Myometrial cell (primary cell): ENCODE measurements at places on chromosomes 13 and 19. TPM values are rescaled to one million over a fixed set of nuclear protein-coding genes. Genes with fewer than 3 reads are reported as not detected.

MADCAM1 gene
- 0.18 TPM in 1 of 2 replicates, not detected in the other for total RNA-seq

CLDND2 gene
- not detected in 2 replicates for total RNA-seq

ZIC5 gene
- total RNA-seq = not detected in 2 replicates

ZNF610 gene
- 1.2 and 2.9 TPM in 2 replicates for total RNA-seq

PCDH20 gene
- total RNA-seq = not detected in 2 replicates

PSG3 gene
- total RNA-seq = not detected in 2 replicates

RFX1 gene
- 3.7 and 6.7 TPM in 2 replicates for total RNA-seq

SHISA7 gene
- total RNA-seq = not detected in 2 replicates

POMP gene
- total RNA-seq = 119 and 180 TPM in 2 replicates

SIAH3 gene
- total RNA-seq = under 0.01 TPM in 1 of 2 replicates, not detected in the other

ZNF493 gene
- 0.58 and 8.3 TPM in 2 replicates for total RNA-seq

SLC7A9 gene
- not detected in 2 replicates for total RNA-seq

KASH5 gene
- total RNA-seq = not detected in 2 replicates

FGF14 gene
- 1.2 and 1.9 TPM in 2 replicates for total RNA-seq

VSTM1 gene
- not detected in 2 replicates for total RNA-seq

CPAMD8 gene
- total RNA-seq = 0.71 and 2.6 TPM in 2 replicates

ANKRD24 gene
- 0.18 and 0.58 TPM in 2 replicates for total RNA-seq

ZIM2 gene
- total RNA-seq = not detected in 2 replicates

TICAM1 gene
- 0.29 and 4.1 TPM in 2 replicates for total RNA-seq

ZNF606 gene
- 1.7 and 6.4 TPM in 2 replicates for total RNA-seq

KCNN4 gene
- total RNA-seq = 0.89 and 1.7 TPM in 2 replicates

MAP4K1 gene
- 1.2 TPM in 1 of 2 replicates, not detected in the other for total RNA-seq

RASIP1 gene
- total RNA-seq = 4.1 and 6.3 TPM in 2 replicates

ADGRE2 gene
- 1.7 and 6.6 TPM in 2 replicates for total RNA-seq

TPTE2 gene
- total RNA-seq = not detected in 2 replicates

C19orf81 gene
- total RNA-seq = not detected in 2 replicates

OVOL3 gene
- total RNA-seq = not detected in 2 replicates

CGB1 gene
- total RNA-seq = not detected in 2 replicates

ETV2 gene
- total RNA-seq = 1.4 TPM in 1 of 2 replicates, not detected in the other

ANKLE1 gene
- total RNA-seq = under 0.01 and 0.29 TPM in 2 replicates

CFAP97D2 gene
- not detected in 2 replicates for total RNA-seq

VSIG10L gene
- total RNA-seq = 0.29 and 0.35 TPM in 2 replicates

FCAR gene
- total RNA-seq = not detected in 2 replicates

CAPN12 gene
- total RNA-seq = 0.29 and 0.35 TPM in 2 replicates

PSPC1 gene
- total RNA-seq = 37.9 and 48.7 TPM in 2 replicates

ZNF625 gene
- total RNA-seq = 1.2 and 3.5 TPM in 2 replicates

PABPC3 gene
- total RNA-seq = under 0.01 TPM in 1 of 2 replicates, not detected in the other

TCF3 gene
- total RNA-seq = 93.0 and 101 TPM in 2 replicates

CD209 gene
- not detected in 2 replicates for total RNA-seq

ATP4A gene
- not detected in 2 replicates for total RNA-seq

TDRD12 gene
- total RNA-seq = under 0.01 and 0.53 TPM in 2 replicates

IGSF23 gene
- 3.7 TPM in 1 of 2 replicates, not detected in the other for total RNA-seq

ELF1 gene
- 20.2 and 22.5 TPM in 2 replicates for total RNA-seq

POGLUT2 gene
- 27.1 and 31.9 TPM in 2 replicates for total RNA-seq

TMPRSS9 gene
- not detected in 2 replicates for total RNA-seq

POLD1 gene
- 36.0 and 49.9 TPM in 2 replicates for total RNA-seq

FFAR2 gene
- total RNA-seq = not detected in 2 replicates

TEX29 gene
- total RNA-seq = not detected in 2 replicates

MUC16 gene
- not detected in 2 replicates for total RNA-seq

SRRM5 gene
- not detected in 2 replicates for total RNA-seq

ZNF578 gene
- total RNA-seq = 0.58 and 1.6 TPM in 2 replicates
